ENCODE measurements at places on chromosomes 6 and 20. TPM values are rescaled to one million over a fixed set of nuclear protein-coding genes. Genes with fewer than 3 reads are reported as not detected.

MLIP gene
- not detected for total RNA-seq

ATP9A gene
- 3.2 TPM for total RNA-seq

TMEM217 gene
- 2.0 TPM for total RNA-seq

NHSL1 gene
- 0.89 TPM for total RNA-seq

ANKRD6 gene
- total RNA-seq, result under 0.01 TPM

GSTA1 gene
- not detected for total RNA-seq

Measured in myometrial cell (primary cell).